ENCODE measurements at places on chromosomes 4 and X. TPM values are rescaled to one million over a fixed set of nuclear protein-coding genes. Genes with fewer than 3 reads are reported as not detected.

POLA1 gene
- 22.6 TPM for total RNA-seq

DNA sequence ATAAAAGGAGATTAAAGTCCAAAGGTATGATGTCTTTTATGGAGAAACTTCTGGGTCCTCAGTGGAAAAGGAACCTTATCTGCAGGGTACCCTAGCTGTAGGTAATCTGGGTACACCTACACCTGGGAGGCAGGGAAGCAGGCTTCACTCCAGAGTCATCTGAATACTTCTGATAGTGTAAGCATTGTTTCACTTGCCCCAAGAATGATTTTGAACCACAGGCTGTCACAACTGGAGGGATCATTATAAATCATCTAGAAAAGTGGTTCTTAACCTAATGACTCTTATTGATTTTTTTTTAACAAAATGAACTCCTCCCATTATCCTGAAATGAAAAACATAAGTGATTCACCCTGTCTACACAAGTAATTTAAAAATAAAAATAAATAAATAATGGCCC is 44.0 kb upstream of the STK26 start:
- no peak for DNase-seq

DNA sequence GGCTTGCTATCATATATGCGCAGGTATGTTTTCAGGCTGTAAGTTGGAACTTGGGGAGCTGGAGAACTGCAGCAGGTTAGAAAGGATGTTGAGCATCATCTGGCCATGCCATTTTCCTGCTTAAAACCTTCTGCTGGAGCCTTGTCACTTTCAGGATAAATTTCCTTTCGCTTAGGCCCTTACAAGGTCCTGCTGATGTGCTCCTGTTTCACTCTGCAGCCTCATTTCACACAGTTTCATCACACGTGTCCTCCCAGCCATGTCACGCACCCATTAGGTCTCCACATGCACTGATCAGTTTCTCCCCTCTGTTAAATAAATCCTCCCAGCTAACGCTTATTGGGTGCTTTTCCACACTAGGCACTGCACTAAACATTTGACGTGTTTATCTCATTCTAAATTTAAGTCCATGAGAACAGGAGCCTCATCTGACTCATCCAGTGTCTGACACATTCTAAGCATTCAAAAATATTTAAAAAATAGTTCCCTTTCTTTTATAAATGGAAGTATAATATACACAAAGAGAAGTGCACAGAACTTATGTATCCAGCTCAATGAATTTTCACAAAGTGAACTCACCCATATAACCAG is 14.5 kb downstream of the SOD3 start:
- no peak for DNase-seq

DNA sequence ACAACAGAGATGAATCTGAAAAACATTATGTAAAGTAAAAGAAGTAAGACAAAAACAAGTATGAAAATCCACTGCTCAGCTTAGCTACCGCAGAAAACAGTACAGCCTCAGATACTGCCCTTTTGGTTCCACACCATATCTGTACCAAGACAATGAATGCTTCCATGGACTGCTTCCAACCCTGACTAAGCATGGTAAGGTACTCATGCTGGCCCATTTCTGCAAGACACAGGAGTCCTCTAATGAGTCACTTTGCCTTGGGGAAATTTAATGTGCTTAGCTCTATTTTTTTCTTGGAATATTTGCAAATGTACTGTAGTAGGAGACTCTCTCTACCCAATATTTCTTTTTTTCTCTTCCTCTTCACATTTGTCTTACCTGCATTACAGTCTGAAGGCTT is 931.7 kb upstream of the HS3ST1 start:
- no peak for DNase-seq

- DNase-seq, result no peak
These were observed 86.8 kb downstream of the FAM53A start for GRCh38 chr4:1597021-1597931.

TEX13C gene
- total RNA-seq, result not detected

UGT8 gene
- total RNA-seq, result 0.05 TPM

SRPX2 gene
- total RNA-seq, result 22.0 TPM

GIMD1 gene
- total RNA-seq, result not detected

- DNase-seq, result no peak
These were observed 43.0 kb upstream of the ARHGAP24 start for GRCh38 chr4:85431881-85432485.

L1CAM gene
- total RNA-seq, result 1.1 TPM

GRPEL1 gene
- total RNA-seq, result 52.4 TPM

LRP2BP gene
- 0.34 TPM for total RNA-seq

DNA sequence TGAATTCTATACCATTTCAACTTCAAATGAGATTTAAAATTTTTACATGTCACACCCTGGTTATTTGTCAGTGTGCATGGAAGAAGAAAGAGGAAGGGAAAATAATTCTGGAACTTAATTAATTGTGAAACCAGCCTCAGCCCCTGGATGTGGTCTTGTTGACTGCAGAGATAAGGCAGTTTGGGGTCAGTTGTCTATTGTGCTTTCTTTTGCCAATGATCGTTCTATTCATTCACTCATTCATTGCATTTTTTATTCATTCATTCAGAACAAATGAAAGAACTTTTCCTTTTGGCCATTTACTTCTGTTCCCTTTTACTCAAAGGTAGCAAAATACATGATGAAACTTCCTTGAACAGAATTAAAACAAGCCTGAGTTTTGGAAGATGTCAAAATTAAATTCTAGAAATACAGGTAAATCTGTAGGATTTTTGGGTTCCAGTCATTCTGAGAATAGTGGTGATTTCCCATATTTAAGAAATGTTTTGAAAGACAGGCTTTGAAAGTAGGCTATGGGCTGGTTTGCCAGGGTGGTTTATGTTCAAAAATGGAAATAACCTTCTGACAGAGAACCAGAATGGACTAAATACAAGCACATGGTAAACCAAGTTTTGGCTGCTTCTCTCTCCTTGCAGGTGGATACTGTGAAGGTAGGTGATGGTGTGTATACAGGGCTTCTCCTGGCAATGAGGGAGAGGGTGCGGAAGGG is 35.7 kb downstream of the PARM1 start:
- DNase-seq, result no peak

GRCh38 chr4:55358668-55359067 is 12.6 kb downstream of the SRD5A3 start:
- peak; percentile 73 for DNase-seq

CCKAR gene
- not detected for total RNA-seq

- DNase-seq, result no peak
These were observed 944 bp downstream of the KLF8 start for GRCh38 chrX:56233100-56233499.

NLRP2B gene
- 0.14 TPM for total RNA-seq

DNA sequence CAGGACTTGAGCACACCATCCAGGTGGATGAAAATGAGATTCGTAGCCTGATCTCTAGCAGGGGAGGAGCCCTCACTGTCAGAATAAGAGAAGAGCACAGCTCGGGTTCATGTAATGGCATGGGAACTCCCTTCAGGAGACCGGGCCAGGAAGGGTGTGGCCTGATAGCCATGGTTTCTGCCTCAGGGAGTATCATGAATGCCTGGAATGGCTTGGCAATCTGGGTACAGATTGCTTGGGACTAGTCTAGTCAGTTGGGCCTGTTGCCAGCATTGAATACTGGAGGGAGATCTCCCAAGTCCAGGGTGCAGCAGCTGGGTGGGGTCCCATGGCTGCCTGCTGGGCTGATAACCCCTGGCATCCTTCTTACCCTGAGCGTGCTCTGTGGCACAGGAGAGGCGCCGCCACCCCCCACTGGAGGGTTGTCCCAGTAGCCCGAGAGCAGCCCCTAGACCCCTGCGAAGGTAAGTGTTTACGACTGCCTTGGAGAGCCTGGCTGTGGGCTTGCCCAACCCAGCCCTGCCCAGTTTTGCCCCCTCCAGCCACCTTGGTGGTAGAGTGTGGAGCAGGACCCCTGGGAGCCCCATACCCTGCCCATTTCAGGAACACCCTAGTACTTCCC is 298.8 kb downstream of the TEX13A start:
- no peak for DNase-seq

DNA sequence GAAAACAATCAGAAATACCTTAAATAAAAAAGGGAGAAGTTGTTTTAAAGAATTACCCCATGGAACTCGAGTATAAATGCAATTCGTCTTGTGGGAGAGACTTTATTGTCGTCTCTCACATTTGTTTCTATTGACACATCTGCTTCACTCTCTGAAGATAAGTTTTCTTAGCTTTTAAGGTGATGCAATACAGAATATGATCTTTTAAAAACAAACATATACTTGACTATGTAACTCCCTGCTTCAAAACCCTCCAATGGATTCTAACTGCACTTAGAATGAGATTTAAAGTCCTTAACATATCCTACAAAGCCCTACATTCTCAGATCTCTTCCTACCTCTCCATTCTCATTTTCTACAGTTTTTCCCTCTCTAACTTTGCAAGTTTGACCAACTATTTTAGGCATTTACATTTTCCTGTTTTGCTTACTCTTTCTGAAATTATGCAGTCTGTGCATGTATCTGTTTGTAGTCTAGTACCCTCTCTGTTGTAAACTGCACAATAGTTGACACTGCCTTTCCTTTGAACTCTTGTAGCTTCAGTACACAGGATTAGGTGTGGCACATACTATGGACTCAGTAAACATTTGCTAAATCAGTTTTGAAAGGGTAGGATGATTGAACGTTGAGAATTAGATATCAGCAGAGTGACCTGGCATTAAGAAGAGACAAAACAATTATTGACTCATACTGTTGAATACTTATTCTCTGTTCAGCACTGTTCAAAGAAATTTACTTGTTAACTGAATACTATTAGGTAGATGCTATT is 59.8 kb downstream of the AGTR2 start:
- DNase-seq, result no peak

DNA sequence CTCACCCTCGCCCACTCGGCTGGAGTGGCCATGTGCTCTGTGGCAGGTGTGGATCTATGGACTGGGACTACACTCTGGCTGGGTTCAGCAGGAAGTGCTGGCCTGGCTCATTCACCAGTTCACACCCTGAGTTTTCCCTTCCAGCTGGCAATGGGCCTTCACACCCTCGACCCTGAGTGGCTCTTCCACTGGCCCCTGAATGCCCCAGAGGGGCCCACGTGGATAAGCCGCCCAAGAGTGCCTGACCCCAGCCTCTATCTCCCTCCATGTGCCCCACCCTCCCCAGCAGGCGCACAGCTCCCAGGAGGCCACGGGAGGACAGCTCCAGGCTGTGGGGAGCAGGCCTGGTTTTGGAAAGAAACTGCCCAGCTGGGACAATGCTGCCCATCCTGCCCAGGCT is 234.1 kb downstream of the AFAP1 start:
- no peak for DNase-seq

GRCh38 chrX:13283950-13284546 is 35.8 kb downstream of the ATXN3L start:
- peak; percentile 80 for DNase-seq

PAGE1 gene
- total RNA-seq, result not detected

MGARP gene
- total RNA-seq, result 0.68 TPM

GYPA gene
- not detected for total RNA-seq

GRCh38 chrX:23883737-23884354 is 23.9 kb downstream of the APOO start:
- peak; percentile 55 for DNase-seq

DNA sequence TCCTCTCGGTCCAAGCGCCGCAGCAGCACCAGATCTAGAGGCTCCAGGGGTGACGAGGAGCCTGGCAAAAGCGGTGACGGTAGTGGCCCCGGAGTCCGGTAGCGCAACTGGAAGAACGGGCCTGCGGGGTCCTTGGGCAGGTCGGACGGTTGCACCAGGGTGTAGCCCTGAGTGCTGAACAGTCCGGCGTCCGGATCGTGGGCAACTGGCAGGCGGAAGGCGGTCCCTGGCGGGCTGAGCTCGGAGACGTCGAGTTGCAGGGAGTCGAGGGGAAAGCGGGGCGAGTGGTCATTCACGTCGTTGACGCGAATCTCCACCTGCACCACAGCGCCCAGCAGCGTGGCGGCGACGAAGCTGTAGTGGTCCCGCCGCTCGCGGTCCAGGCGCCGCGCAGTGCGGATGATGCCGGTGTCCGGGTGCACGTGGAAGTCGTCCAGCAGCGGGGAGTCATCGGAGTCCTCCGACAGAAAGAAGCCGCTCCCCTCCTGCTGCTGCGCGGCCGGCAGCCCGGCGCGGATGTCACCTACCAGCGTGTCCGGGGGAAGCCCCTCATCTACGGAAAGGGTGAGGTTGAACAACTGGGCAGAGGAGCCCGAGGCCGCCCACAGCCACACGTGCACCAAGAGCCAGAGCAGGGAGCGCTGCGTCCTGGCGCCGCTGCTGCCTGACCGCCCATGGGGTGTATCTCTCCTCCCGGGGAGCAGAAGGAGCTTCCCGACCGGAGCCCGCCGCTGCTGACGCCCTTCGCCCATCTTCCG is 837 bp downstream of the DCHS2 start:
- no peak for DNase-seq

DNA sequence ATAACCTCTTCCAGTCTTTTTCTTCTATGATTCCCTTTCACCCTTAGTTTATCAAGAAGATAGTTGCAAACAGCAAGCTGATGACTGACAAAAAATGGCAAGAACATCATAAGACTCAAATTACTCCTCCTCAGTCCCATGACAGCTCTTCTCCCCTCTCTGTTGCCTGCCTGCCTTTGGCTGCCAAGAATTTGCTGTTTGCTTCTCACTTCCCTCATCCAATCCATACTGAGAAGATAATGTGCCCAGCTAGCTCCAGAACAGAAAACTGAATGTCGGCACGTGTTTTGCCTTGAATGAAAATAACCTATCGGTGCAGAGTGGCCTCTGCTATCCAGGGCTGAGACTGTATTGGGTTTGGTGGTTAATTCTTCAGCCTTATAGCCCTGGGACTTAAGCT is 192.1 kb downstream of the PPARGC1A start:
- DNase-seq, result no peak

- no peak for DNase-seq
These were observed 113.6 kb downstream of the FAM53A start for GRCh38 chr4:1570291-1571164.

- no peak for DNase-seq
These were observed 71.2 kb downstream of the ZNF518B start for GRCh38 chr4:10385994-10386394.

- DNase-seq, result peak; percentile 8
These were observed 502.7 kb downstream of the PACRGL start for GRCh38 chr4:21202959-21203358.

FGF16 gene
- total RNA-seq, result 0.88 TPM

AMBN gene
- not detected for total RNA-seq

XG gene
- total RNA-seq, result not detected

- DNase-seq, result no peak
These were observed 209.1 kb downstream of the NAF1 start for GRCh38 chr4:162957521-162958143.

GPRIN3 gene
- 0.51 TPM for total RNA-seq

DNA sequence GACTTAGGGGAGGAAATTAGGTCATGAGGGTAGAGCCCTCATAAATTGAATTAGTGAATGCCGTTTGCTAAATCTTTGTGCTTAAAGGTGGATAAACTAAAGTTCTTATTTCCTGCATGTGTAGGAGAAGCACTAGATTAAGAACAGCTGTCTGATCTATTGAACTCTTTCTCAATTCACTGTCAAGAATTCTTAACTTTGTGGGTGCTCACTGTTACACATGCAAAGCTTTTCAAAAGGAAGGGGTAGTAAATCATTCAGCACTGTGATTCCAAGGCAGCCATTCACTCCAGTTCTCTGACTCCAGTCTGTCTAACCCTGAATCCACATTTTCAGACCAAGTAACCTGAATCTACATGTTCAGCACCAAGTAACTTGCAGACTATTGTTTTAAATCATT is 1520.1 kb downstream of the PCDH18 start:
- no peak for DNase-seq

- DNase-seq, result no peak
These were observed 194.3 kb upstream of the TENM3 start for GRCh38 chr4:182048871-182049270.

CFP gene
- total RNA-seq, result 0.85 TPM

ABLIM2 gene
- 8.8 TPM for total RNA-seq

All from dermis blood vessel endothelial cell (primary cell).